ENCODE measurements at places on chromosomes 6 and 20.

DNA sequence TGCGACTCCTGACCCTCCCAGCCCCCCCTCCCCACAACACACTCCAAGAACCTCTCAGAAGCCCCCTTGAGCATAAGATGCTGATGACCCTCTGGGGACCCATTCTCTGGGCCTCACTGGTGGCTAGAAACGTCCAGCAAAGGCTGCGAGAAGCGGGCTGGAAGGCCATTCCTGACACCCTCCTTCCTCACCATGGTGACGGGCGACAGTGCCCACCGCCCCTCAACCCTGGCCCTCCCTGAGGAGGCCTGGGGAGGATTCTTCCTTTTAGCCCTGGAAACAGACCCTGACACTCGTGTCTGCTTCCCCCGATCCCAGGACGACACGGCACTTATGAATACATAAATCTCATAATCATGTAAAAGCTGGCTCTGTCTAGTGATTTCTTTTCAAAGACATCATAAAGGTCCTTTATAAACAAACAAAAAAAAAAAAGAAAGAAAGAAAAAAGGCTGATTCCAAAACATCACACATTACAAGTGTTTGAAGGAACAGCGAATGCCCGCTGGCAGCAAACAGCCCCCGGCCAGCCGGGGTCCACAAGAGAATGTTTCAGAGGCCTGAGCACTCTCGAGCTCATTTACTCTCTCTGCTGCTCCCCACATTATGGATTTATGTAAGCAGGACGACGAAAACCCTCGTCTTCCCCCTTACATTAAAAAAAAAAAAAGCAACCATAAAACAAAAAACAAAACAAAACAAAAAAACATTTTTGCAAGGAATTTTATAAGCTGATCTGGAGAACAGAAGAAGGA, 40.7 kb downstream of the PREX1 start:
- DNase-seq, result no peak

- DNase-seq, result no peak
Observed at GRCh38 chr6:137736911-137737310, 130.1 kb upstream of the TNFAIP3 start.

DNA sequence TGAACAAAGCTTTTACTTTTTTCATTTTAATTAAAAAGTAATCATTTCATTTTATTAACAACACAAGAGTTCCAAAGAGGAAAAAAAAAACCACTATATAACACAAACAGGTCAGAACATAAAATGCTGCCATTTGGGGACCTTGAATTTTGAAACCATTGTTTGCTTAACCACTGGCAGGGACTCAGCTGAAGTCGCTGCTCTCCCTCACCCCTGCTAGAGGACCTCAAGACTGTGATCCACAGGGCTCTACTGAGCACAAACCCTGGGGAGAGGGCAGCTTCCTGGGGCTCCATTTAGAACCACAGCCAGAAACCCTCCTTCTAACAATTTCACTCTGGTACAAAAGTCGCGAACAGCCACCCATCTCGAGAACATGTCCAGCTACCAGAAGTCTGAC, 28.8 kb downstream of the NCOA5 start:
- DNase-seq, result no peak

- no peak for DNase-seq
Observed at GRCh38 chr6:164396071-164397047, 913.0 kb downstream of the C6orf118 start.

- no peak for DNase-seq
Observed at GRCh38 chr6:51396583-51396982, 577.9 kb downstream of the TFAP2B start.

DNA sequence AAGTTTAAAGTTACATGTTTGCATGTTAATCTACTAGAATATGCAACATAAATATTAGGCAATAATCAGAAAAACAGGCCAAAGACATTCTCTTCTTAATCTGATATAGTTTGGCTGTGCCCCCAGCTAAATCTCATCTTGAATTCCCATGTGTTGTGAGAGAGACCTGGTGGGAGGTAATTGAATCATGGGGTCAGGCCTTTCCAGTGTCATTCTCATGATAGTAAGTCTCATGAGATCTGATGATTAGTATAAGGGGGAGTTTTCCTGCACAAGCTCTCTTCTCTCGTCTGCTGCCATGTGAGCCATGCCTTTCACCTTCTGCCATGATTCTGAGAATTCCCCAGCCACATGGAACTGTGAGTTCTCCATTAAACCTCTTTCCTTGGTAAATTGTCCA, 1241.7 kb upstream of the ADGRB3 start:
- no peak for DNase-seq

DNA sequence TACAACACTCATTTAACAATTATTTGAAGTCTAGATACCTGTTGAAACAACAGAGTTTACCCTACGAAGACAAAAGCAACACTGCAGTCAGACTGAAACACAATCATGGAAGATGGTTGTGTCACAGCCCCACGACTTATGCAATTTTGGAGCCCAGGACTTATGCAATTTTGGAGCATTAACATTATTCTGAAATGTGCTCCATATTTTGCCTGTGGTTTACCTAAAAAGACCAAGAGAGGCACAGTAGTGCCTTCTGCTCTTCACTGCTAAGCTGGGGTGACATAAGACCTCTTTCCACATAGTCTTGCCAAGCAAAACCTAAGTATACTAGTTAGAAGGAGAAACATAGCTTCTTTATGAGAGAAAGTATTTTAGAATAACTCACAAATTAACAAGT, 216.5 kb downstream of the PTPRK start:
- no peak for DNase-seq

- DNase-seq, result no peak
Observed at GRCh38 chr6:20680697-20681165, 146.5 kb downstream of the CDKAL1 start.

DNA sequence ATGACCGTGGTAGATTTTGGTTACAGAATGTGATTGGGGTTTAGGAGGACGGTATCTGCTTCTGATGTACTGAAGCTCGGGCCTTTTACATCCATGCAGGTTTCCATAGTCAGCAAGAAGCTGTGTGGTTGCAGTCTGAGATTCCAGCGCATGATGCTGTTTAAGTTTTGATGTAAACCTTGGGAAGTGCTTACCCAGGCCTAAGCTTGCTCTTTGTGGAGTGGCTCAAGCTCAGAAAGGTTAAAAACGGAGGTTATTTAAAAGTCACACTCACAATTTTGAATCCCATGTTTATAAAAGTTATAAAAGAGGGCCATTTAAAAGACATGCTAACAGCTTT, 121.4 kb downstream of the TIAM2 start:
- DNase-seq, result no peak

DNA sequence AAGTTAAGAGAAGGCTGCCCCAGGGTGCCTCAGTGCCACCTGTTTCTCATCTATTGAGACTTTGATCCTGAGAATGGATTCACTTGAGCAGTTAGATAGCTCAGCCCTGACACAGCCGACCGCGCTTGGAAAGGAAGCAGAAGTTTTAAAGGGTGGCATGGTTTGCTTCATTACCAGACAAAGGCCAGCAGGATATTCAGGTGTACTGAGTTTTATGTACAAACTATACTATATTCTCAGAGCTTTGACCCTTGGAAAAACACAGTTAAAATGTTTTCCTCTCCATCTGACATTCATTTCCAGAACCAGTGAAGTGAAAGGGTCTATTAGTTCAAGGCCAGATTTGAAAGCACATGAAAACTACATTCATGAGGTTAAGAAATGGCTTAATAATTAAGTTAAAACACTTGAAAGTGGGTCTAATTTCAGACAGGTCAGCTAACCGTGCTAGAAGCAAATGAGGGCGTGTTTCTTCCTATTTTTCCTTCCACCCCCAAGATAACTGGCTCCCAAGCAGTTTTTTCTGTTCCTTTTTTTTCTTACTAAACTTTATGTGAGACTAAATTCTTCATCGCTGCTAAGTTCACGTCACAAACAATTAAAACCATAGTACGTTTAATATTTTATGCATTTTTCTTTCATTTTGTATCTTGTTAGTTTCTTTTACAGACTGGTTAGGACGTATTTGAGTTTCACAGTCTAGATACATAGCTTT, 385.3 kb upstream of the SOX4 start:
- DNase-seq, result no peak

- no peak for DNase-seq
Observed at GRCh38 chr6:85323435-85324040, 126.3 kb upstream of the NT5E start.

- no peak for DNase-seq
Observed at GRCh38 chr20:37866051-37866450, 36.9 kb upstream of the VSTM2L start.

GRCh38 chr6:137601471-137601870, 107.3 kb upstream of the OLIG3 start:
- no peak for DNase-seq

DNA sequence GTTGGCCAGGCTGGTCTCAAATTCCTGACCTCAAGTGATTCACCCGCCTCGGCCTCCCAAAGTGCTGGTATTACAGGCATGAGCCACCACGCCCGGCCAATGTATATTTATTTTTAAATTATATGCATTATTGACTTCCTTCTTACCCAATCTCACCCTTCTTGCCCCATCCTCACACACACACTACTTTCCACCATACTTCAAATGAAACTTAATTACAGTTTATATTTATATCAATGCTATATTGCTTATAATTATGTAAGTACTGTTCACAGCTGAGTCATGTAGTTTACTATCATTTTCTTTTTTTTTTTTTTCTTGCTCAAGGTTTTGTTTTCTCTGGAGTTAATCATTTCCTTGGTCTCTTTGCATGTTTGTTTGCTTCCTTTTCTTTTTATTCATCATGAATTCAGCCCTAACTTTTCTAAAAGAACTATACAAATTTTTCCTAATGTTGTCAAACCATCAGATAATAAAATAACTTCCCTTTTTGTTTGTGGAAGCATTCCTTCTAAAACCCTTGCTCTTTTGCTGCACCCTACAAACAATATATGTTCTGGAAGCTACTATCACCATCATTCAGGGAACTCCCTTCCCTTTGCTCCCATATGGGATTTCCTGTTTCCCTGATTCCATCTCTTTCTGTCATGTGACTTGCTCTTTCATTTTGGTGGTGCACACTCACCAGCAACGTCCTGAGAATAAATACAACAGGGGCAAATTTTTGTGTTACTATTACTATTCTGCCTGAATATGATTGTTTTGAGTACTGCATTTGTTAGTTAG, 201.7 kb upstream of the SASH1 start:
- DNase-seq, result no peak

DNA sequence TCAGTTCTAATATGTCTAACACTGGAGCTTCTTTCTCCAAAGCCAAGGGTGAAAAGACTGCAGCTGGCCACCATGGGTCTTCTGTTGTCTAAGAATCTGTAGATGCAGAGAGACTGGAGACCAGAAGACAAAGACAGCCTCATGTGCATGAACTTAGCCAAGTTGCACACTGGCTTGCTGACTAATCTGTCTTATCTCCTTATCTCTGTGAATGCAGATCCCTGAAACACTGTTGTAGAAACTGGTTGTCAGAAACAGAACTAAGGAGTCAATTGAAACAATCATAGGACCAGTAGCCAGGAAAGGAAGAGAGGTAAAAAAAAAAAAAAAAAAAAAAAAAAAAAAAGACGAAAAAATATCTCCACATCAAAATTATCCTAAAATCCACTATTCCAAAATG, 109.7 kb downstream of the BFSP1 start:
- no peak for DNase-seq

DNA sequence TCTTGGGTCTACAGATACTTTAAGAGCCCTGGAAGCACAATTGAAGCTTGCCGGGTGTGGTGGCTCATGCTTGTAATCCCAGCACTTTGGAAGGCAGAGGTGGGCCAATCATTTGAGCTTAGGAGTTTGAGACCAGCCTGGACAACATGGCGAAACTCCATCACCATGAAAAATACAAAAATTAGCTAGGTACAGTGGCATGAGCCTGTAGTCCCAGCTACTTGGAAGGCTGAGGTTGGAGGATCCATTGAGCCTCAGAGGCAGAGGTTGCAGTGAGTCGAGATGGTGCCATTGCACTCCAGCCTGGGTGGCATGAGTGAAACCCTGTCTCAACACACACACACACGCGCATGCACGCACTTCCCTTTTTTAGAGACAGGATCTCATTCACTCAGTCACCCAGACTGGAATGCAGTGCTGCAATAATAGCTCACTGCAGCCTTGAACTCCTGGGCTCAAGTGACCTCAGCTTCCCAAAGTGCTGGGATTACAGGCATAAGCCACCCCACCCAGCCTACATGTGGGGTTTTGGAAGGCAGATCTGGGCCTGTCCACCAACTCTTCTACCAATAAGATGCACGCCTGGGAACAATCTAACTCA, 182.5 kb upstream of the JARID2 start:
- no peak for DNase-seq

DNA sequence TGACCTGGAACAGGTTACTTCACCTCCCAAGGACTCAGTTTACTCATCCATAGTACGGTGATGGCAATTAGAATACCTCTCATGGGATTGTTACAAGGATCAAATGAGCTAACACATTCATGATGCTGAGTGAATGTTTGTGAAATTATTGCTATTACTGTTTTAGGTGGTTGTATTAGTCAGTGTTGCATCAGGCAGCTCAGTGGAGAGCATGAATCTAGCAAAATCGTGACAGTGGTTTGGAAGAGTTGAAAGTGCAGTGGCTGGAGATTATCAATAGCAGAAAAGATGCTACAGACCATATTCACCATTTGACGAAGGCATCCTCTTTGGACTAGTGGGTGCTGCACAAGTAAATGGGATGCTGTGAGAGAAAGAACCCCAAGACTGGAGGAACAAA, 50.4 kb upstream of the CTNNBL1 start:
- DNase-seq, result no peak

DNA sequence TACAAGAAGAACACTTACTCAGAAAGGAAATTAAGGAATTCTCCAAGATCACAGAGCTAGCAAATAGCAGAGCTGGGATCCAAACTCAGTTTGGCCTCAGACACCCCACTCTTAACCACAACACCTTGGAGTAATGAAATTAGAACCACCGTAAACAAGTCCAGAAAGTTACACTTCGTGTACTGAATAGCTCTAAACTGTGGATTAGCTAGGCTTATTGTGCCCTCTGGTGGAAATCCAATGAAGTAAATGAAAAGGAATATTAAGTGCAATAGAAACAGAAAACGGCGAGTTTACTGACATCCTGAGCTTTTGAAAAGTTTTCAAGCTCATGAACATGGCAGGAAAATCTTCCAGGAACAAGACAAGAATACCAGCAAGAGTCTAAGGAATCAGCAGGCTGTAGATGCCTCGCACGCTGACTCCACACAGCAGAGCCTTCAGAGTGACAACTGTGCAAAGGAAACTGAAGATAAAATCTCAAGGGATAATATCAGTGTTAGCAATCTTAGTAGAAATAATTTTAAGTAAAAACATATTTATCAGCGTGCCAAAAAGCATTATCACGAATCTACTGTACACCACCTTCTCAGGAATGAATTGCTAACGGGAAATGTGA, 34.6 kb downstream of the FBXO5 start:
- DNase-seq, result no peak
